SK-N-SH (cell line): ENCODE measurements at places on chromosomes 16 and 17.

DNA sequence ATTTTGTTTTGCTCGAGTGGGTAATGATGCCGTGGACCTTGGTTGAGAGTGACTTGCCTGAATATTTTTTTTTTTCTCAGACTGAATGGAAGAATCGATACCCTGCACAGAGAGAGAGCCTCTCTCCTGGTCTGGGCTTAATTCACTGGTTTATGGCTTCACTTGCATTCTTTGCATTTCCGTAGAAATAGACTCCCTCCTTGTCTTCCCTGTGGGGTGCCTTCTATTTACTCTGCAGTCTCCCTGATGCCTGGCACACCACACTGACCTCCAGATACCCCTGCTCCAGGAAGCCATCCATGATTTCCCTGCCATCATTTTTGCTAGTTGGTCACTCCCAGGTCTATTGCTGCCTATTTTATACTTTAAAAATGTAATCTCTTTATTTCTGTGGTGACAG lies 238.0 kb downstream of the SNX29 start:
- DNase-seq: no peak

DNA sequence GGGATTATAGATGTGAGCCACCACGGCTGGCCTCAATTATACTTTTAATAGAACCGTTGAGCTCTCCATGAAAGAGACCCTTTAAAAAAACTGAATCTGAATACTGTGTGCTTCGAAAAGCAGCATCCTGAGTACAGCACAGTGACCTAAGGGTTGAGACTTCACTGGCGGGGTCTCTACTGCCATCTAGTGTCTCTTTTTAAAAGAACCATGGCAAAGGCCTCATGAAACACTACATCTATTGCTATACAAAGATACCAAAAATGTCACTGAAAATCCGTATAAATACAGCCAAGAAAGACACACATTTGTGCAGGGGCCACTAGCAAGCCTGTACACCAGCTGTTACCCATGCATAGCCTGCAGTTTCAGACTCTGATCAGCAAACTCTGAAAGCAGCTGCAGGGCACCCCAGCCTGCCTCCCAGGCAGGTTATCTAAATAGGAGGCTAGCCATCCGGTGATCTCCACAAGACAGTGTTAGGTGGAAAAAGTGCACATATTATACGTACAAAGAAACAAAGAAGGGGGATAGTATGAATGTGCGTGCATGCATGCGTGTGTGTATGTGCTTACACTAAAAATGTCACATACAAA lies 35.3 kb downstream of the NPLOC4 start:
- DNase-seq: peak; percentile 87

DNA sequence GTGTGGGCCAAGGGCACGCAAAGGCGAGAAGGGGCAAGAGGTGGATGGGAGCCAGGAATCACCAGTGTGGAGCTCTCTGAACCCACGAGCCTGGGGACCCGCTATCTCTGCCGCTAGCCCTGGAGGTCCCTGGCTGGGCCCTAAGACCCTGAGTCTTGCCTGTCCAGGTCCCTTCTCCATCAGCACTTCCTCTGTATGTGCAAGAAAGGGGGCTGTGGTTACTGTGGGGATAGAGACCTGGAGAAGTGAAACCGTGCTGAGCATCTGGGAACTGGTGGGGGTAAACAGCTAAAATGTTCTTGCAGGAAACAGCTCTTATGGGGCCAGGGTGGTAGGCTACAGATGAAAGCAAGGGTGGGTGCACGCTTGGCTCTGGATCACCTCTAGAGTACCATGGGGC lies 3.1 kb downstream of the SPNS3 start:
- no peak for DNase-seq

DNA sequence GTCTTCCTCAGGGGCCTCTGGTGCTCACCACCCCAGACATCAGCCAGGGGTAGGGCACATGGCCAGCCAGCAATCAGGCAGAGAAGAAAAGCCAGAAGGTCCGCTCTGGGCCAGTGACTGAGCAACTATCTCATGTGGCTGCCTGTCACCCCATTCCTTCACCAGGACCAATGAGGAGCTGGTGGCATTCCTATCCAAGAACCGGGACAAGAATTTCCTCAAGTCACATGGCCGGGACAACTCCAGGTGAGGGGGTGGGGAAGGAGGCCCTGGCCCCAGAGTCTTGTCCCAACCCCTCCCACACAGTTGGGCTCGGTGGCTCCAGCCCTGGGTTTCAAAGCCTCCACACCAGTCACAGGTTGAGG lies 9.4 kb downstream of the XYLT2 start:
- DNase-seq: no peak

GRCh38 chr17:80110927-80111701 lies 9.7 kb downstream of the GAA start:
- DNase-seq: peak; percentile 30

- peak; percentile 61 for DNase-seq
These were observed 18.8 kb downstream of the NCBP3 start for GRCh38 chr17:3827124-3827773.

DNA sequence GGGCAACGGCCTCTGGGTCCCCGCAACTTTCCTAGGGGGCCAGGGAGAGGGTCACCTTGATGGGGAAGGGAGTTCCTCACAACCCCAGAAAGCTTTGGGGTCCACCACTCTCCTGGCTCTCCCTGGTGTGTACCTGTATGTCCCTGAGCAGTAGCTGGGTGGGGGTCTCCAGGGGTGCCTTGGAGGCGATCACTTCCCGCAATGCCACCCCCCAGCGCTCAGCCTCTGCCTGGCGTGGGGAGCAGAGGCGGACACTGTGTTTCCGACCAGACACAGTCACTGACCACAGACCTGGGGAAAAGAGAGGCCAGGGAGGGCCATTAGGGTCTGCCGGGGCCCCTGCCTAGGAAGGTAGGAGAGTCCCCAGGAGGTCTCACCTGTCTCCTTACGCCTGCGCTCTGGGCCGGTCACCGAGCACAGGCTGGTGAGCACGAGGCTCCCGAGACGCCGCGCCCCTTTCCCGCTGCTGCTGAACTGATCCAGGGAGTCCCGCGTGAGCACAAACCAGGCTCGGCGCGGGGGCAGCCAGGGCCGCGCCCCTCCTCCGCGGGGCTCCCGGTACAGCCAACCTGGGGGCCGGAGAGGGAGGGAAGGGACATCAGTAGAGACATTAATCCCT lies 3.4 kb downstream of the PLEKHH3 start:
- no peak for DNase-seq

DNA sequence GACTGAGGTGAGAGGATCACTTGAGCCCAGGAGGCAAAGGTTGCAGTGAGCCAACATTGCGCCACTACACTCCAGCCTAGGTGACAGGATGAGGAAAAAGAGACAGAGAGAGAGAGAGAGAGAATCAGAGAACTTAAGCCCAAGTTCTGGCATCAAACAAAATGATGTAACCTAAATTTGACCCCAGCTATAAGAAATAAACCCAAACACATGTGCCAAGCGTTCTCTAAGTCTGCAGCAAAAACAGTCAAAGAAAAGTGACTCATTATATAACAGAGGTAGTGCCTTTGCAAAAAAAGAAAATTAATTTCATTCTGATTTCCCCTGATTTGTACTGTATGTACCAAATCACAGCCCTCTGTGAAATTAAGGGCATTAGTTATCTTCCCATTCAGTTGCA lies 89.5 kb downstream of the CDH11 start:
- DNase-seq: no peak

GRCh38 chr17:12900474-12900873 lies 111.2 kb downstream of the ARHGAP44 start:
- no peak for DNase-seq

GRCh38 chr17:79583475-79583874 lies 27.4 kb downstream of the RBFOX3 start:
- no peak for DNase-seq

DNA sequence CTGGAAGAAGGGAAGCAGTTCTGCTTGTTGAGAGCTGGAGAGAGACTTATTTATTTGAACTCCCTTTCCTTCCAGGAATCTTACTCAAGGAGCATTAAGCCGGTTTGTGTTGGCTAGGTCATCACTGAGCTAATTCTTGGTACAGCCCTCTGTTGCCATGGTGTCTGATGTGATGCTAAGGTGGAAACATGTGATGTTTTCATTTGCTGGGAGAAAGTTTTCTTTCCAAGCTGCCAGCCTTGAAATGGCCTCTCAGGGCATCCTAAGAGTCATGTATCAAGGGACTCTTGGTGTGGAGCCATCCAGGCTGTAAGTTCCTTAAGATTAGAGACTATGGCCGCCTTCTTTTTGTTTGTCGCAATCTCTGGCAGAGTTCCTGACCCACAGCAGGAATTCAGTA lies 4.2 kb downstream of the PSKH1 start:
- no peak for DNase-seq

DNA sequence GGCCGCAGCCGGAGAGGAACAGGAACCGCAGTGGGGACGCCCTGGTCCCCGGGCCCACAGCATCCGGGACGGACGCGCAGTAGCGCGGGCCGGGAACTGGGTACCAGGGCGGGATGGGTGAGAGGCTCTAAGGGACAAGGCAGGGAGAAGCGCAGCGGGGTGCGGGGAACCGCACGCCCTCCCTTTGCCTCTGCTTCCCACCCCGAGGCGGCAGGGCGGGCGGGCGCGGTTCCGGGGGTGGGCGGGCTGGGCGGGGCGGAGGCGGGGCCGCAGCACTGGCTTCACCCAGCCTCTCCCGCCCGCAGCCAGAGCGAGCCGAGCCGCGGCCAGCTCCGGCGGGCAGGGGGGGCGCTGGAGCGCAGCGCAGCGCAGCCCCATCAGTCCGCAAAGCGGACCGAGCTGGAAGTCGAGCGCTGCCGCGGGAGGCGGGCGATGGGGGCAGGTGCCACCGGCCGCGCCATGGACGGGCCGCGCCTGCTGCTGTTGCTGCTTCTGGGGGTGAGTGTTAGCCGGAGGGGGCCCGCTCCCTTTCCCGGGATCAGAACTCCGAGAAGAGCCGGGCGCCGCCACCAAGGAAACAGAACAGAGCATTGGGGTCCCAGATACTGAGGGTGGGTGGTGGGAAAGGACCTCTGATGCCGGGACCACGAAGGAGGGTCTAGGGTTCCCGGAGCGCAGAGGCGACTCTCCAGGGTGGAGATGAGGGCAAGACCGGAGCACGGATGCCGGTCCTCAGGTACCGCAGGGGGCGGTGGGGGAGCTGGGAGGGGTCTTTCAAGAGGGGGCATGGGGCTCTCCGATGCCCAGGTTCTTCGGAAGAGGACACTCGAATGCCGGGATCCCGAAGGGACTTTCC lies at the start of gene NGFR:
TSS of gene NGFR (plus strand) at position 308 of the 856 bp plus-strand sequence. CDS start at position 433, 125 bp downstream.
- DNase-seq: peak; percentile 96

DNA sequence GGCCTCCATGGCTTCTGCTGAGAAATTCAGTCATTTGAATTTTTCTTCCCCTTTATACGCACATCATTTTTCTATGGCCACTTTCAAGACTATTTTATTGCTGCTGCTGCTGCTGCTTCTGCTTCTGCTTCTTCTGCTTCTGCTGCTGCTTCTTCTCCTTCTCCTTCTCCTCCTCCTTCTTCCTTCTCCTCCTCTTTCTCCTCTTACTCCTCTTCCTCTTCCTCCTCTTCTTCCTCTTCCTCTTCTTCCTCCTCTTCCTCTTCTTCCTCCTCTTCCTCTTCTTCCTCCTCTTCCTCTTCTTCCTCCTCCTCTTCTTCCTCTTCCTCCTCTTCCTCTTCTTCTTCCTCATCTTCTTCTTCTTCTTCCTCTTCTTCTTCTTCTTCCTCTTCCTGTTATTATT lies 22.4 kb downstream of the CPD start:
- DNase-seq: no peak

GRCh38 chr17:64728041-64728695 lies 66.1 kb upstream of the SMURF2 start:
- no peak for DNase-seq

GRCh38 chr16:20938426-20938825 lies 37.9 kb downstream of the LYRM1 start:
- DNase-seq: no peak

GRCh38 chr17:7435676-7436555 lies 681 bp downstream of the TMEM102 start:
- peak; percentile 57 for DNase-seq

GRCh38 chr16:15435216-15435864 lies 952 bp downstream of the BMERB1 start:
- DNase-seq: peak; percentile 47

GRCh38 chr17:61323909-61324868 lies 75.5 kb upstream of the TBX2 start:
- DNase-seq: no peak

GRCh38 chr16:27974896-27975540 lies 88.5 kb downstream of the GSG1L start:
- DNase-seq: no peak

DNA sequence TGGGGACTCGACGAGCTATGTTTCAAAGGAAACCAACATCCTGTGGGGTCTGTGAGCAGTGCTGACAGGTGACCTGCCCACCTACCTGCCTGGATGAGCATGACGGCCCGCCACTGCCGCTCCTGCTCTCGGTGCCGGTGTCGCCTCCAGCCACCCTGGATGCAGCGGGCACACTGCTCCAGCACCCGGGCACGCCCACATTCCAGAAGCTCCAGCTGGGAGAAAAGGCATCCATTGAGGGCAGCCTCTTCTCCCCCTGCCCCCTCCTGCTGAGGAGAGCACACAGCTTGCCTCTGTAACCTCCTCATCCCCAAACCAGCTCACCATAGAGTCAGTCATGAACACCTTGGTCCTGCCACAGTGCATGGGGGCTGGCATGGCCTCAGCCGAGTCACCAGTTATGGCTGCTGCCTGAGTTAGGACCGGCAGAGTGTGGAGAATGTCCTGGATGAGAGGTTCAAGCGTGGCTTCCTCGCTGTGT lies 14.3 kb downstream of the ZNHIT3 start:
- DNase-seq: no peak

DNA sequence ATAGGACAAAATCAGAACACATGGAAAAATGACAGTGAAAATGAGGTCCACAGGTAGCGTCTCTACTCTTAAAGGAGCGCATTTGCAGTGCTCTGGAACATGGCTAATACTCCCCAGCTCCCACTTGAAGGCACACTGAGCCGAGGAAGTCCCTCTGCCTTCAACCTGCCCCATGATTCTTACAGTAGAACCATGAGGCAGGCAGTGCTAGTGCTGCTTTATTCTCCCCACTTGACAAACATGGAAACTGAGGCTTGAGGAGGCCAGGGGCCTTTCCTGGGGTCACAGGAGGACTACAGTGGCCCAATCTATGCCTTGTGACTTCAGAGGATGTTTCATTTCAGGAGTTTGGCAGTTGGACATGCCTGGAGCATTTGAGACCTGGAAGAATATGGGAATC lies 244.1 kb upstream of the MAF start:
- no peak for DNase-seq

DNA sequence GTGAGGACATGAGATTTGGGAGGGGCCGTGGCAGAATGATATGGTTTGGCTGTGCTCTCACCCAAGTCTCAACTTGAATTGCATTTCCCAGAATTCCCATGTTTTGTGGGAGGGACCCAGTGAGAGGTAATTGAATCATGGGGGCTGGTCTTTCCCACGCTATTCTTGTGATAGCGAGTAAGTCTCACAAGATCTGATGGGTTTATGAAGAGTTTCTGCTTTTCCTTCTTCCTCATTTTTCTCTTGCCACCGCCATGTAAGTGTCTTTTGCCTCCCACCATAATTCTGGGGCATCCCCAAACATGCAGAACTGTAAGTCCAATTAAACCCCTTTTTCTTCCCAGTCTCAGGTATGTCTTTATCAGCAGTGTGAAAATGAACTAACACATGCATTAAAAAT lies 40.6 kb downstream of the CCT6B start:
- no peak for DNase-seq
